ENCODE measurements at places on chromosomes 3 and 15.

- DNase-seq: no peak
Observed at GRCh38 chr3:133023362-133023761, 14.8 kb upstream of the TMEM108 start.

DNA sequence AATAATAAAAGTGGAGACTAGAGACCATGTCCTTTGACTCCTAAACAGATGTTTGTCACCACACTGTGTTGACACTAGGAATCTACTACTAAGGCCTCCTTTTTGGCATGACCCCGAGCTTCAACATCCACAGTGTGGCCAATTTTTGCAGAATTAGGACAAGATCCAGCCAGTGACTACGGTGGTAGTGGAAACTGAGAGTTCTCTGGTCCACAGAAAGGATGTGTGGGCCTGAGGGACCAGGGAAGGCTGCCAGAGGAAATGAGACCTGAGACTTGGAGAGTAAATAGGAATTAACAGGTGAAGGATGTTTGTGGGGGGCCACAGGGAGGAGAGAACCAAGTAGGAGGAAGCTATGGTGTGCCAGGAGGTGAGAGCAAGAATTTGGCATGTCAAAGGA, 122.7 kb downstream of the CHCHD6 start:
- no peak for DNase-seq

GRCh38 chr15:75966073-75966472, 46.2 kb downstream of the NRG4 start:
- no peak for DNase-seq

DNA sequence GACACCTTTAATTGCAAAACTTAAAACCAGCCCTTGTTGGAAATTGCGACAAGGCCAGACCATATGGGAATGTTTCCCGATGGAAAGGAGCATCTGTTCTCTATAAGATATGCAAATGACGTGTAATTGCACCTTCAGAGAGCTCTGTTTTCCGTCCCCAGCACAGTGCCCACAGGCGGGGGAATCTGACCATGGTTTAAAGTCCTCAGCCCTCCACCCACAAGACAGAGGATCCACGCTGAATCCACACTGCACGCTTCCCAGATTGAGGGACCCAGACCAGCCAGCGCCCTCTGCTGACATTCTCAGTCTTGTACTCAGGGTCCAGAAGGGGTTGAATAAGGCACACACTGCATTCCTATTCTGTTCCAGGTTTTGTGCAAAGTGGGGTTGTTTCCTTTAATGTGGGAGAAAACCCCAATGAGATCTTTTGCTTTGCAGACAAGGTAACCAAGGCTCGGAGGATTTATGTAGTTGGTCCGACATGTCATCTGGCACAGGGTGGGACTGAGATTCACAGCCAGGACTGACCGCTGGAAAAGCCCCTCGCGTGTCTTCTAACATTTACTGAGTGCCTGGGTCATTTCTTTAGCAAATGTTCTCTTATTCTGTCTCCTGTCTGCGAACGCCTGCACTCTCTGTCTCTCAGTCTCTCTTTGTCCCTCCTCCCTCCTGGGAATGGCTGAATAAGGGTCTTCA, 36.8 kb upstream of the KLHL25 start:
- peak; percentile 25 for DNase-seq

GRCh38 chr3:111690242-111690641, 95.1 kb upstream of the ZBED2 start:
- peak; percentile 26 for DNase-seq

- DNase-seq: no peak
Observed at GRCh38 chr3:64457811-64458210, 230.0 kb downstream of the ADAMTS9 start.

DNA sequence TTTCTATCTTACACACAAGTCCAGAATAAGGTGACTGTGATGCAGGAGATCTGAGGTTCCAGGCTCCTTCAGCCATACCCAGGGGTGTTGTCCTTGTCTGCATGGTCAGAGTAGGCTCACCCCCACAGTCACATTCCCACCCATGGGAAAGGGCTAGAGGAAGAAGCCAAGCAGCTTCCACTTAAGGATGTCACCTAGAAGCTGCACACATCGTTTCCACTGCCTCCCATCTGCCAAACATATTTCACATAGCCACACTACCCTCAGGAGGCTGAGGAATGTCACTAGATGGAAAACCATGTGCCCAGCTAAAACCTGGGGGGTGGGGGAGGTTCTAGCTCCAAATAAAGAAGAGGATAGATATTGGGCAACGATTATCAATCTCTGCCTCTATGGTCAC, 58.1 kb downstream of the TMEM39A start:
- no peak for DNase-seq

DNA sequence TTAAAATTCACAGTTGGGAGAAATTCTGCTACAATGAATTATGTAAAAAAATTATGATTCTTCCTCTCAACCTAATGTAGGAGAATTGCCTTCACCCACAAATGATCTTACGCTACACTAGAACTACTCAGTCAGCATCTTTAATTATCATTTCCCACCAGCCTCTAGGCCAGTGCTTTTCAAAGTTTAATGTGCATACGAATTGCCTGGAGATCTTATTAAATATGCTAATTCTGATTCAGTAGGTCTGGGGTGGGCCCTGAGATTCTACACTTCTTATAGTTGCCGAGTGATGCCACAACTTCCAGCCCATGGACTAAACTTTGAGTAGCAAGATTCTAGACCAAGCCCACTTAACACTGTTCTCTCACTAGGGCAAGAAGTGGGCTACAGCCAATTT, 236.9 kb upstream of the ICE2 start:
- no peak for DNase-seq

DNA sequence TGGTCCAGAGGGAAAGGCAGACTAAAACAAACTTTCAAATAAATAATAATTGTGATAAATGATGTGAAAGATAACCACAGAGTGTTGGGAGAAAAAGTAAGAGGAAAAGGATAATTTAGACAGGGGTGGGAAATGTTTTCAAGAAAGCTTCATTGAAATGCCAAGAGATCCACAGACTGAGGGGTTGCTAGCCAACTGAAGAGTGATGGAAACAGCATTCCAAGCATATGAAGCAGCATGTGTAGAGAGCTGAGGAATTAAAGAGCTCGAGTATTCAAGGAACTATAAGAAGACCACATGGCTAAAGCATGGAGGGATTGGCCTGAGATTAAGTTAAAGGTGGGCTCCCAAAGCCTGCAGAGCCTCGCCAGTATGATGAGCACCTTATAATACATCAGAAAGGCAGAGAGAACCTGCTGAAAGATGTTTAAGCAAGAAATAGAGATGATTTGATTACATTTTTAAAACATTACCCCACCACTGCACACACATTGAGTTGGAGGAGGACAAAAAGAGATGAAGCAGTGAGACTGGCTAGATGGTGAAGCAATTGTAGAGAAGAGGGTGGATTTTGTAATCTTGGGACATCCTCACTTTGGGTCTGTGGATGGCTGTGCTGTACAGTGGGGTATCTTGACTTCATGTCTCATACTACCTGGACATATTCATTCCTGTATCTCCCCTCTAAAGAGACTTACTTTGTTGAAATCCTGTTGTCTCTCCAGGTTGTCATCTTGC, 100.8 kb downstream of the STAC start:
- DNase-seq: peak; percentile 56
